ENCODE measurements at places on chromosomes 12 and 14.
A peak's percentile ranks its signal among the peaks of the same experiment; 100 is the strongest.

DNA sequence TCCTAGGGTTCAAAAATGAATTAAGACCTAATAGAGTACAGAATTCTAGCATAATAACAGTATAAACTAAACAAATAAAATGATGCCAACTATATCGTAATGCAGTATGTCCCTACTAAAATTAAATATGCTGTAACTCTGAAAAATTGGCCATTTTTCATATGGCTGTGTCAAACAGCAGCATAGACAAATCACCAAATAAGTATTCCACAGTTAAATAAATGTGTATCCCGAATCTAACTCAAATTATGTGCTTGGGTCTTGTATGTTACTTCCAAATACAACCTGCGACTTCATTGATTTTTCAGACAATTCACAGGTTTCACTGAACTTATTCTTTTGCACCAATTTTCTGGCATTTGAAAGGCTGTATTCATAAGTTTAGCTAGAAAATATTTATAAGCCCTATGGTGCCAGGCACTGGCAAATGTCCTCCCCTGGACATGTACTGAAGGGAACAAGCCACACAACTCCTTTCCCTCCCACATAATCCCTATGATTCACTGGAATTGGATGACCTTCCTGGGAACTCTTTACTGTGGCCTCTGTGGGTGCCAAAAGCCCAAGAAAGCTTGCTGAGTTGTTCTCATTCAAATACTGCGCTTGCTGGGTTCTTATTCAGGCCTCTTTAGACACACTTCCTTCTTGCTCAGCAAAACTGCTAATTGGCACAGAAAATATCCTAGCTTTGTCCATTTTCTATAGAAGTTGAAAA, 108.8 kb downstream of the KITLG start:
- no peak for DNase-seq

DNA sequence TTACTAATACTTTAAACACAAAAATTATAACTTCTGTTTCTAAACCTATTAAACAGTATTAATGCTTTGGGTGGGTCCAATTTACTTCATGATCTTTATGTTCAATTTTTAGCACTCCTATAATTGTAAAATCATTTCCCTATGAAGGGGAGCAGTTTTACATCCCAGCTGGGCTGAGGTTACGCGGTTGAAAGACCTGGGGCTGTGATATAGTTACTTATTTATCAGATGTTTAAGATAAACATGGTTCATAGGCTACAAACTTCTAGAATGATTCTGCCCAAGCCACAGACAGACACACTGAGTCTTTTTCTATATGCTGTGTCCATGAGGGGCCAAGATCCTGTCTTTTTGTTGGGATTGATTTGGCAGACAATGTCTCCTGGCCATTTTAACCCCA, 44.4 kb downstream of the DYRK2 start:
- no peak for DNase-seq

DNA sequence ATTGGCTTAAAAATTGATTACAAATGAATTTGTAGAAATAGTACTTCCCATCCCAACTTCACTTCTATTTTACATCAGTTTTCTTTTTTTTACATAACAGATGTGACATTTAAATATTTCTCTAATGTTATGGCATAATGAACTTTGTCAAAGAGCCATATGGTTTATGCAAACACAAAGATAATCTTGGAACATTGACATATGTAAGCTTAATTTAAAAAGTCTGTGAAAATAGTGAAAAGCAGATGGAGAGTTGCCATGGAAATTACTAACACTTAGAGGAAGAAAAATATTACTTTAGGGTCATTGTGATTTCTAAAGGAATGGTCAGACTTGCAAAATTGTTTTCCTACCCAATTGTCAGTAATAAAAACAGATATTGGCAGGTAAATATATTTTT, 232.4 kb downstream of the AEBP2 start:
- no peak for DNase-seq

GRCh38 chr14:81289516-81289915, 68.8 kb upstream of the GTF2A1 start:
- no peak for DNase-seq

GRCh38 chr12:96347130-96347699, 53.0 kb downstream of the CDK17 start:
- peak; percentile 58 for DNase-seq

DNA sequence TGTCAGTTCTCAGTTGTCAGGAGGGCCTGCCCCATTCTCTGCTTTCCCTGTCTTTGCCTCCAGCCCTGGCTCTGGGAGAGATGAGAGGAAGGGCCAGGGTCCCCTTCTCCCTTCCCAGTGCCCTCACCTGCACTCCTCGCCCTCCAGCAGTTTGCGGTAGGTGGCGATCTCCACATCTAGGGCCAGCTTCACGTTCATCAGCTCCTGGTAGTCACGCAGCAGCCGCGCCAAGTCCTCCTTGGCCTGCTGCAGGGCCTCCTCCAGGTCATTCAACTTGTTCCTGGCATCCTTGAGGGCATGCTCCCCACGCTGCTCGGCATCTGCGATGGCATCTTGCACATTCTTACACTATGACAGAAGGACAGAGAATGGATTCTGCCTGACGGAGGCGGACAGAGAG, 5.4 kb downstream of the KRT2 start:
- no peak for DNase-seq

GRCh38 chr14:91298576-91298975, 54.1 kb upstream of the GPR68 start:
- DNase-seq, result no peak

DNA sequence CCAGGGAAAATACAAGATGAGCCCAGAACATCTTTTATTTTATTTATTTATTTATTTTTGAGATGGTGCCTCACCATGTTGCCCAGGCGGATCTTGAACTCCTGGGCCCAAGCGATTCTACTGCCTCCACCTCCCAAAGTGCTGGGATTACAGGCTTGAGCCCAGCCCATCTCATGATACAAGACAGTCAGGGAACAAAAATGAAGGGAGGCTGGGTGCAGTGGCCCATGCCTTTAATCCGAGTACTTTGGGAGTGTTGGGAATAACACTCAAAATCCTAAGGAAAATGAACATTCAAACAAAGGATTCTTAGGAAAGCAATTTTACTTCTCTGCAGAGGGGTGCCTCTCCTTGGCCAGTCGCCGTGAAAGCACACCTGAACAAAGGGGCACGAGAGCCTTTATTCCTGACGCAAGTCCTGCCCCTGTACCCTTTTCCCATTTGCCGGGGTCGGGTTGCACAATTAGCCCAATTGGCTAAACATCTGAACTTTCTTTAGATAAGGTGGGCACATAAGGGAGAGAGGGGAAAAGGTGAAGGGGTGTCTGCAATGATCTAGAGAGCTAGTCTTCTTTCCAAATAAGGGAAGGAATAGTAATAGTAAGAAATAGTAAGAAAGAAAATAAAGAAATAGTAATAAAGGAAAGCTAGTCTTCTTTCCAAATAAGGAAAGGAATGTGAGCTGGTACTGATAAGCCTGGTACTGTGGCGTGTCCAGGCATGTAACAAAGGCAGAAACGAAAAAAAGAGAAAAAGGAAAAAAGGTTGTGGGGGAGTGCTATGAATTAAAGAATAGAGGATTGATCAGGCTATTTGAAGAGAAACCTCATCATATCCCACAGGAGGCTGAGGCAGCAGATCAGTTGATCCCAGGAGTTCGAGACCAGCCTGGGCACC, 13.4 kb downstream of the NCAPD2 start:
- no peak for DNase-seq

Data from OCI-M1 (cell line).